Renal cortex interstitium (tissue), 15 donors: ENCODE measurements at places on chromosomes 1 and 21. TPM values are rescaled to one million over a fixed set of nuclear protein-coding genes. Genes with fewer than 3 reads are reported as not detected.

Gene SGIP1
- 10.8 TPM for polyA plus RNA-seq

DNA sequence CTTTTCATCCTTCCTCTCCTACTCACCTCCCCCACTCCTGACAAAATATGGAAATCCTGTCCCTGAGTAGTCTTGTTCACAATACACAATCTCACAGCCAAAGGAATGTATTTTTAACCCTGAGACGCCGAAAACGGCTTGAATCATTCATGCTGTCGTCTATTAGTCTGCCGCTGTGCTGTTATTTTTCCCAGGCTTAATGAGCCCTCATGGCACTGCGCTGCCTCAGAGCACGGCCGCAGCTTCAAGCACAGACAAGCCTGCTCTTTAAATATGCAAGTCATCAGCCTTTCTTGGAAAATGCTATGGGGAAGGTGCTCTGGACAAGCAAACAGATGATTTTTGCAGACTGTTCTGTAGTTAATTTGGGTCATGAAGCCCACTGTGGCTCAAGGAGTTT, 302.7 kb downstream of the DISC1 start:
- DNase-seq = no peak

GRCh38 chr1:207711285-207711684, 40.6 kb upstream of the CD46 start:
- DNase-seq = no peak

Gene MMEL1
- polyA plus RNA-seq = 2.9 TPM

Gene MEX3A
- 48.0 TPM for polyA plus RNA-seq

- peak; percentile 52 for DNase-seq
Observed at GRCh38 chr1:220818421-220819173, 31.9 kb downstream of the MTARC1 start.

DNA sequence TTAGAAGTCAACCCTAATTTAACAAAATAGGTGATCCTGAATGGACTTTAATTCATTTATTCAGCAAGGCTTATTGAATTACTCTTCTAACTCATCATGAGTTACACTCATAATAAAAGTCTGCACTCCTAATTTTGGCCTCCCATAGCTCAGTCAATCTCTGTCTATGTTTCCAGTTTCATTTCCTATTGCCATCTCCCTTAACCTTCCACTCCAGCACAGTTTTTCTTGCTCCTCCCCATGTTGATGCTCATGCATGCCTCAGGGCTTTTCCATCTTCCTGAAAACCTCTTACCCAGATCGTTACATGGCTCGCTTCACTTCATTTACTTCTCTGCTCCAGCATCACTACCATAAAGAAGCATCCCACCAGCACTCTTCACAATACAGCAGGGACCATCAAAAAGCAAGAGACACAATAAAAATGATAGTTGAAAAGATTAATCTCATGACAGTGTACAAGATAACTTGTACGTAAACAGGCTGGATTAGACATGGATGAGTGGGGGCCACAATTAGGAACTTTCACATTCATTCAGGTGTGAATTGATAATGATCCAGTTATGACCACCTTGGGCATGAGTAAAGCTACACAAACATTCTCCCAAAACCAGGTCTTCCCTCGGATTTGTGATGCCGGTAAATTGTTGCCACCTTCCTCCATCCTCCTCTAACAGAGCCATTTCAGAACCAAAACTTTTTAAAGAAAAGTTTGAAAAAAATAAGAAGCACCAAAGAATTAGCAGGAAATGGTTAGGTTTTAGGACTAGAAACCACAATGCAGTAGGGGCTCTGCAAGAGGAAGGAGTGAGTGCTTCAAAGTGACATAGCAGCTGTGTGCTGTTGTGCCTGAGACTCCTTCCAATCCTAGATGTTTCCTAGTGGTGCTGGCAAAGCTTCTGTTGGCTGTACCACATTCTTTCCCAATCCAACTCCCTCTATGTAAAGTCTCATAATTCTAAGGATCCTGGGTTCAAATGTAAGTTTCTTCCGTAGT, 89.8 kb downstream of the OLFML2B start:
- no peak for DNase-seq

Gene NR0B2
- polyA plus RNA-seq = 0.72 TPM

DNA sequence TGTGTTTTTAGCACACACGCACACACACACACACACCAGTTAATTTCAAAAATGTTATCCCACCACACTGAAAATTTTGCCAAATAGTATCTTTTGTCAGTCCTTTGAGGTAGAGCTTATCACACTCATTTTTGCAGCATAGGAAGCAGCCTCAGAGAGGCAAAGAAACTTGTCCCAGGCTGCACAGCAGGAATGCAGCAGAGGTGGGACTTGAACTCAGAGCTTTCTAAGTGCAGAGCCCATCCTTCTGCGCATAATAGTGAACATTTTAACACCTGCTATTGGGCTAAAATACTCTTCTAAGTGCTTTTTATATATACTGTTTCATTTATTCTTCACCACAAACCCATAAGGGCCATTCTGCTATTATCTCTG, 15.0 kb downstream of the FHAD1 start:
- no peak for DNase-seq

GRCh38 chr1:83997631-83998030, 1.3 kb downstream of the TTLL7 start:
- no peak for DNase-seq

Gene HSD3B1
- polyA plus RNA-seq = 0.50 TPM

Gene ITGB2
- polyA plus RNA-seq = 8.8 TPM

DNA sequence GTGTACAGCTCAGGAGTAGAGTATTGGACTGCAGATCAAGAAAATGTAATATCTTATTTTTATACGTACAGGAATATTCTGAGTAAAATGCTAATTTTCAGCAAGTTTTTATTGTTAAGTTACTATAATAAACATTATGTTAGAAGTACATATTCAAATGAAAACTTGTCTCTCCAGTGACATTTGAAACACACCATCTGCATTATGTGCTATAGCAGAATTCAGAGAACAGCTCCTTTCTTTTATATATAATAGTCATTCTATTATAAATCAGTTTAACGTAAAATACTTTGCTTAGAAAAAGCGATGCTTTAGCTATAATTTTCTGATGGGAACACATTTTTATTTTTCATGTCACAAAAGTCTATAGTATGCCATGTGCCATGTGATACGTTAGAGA, 249.0 kb downstream of the PTPRC start:
- no peak for DNase-seq

Gene CCDC17
- 1.8 TPM for polyA plus RNA-seq

DNA sequence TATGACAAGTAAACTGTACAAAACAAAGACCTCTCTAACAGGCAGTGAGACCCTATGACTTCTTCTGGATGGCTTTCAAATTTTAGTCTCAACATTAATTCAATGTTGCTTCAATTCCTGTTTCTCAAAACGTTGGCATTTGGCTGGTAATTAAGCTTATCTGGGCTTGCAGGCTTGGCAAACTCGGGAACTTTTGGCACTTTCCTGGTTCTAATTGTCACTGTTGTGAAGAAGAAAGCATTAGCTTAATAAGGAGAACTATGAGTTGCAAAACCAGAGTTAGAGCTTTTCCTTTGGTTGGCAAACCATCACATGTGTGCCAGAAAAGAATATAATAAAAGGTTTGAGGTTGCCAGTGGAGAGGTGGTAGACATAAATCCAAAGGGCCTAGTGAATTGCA, 698.3 kb downstream of the LRRIQ3 start:
- DNase-seq = no peak

Gene SLFNL1
- polyA plus RNA-seq = 0.23 TPM

GRCh38 chr21:22536509-22536908, 1538.3 kb downstream of the NCAM2 start:
- no peak for DNase-seq

DNA sequence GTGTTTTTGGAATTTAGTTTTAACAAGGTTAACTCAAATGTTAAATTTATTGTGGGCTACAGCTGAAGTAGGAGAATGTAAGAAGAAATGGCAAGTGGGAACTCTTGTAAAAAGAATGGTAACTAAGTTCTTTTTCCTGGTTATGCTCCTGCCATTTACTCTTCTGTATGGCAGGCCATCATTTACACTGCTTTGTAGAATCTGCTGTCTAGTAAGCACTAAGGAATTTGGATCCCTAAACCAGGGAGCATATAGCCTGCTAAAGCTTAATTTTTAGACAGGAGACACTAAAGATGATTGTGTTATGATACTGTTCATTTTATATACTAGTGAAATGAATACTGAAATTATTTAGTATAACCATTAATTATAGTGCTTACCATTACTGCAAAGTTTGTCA, 85.3 kb downstream of the CAMTA1 start:
- DNase-seq = no peak

Gene GJA4
- polyA plus RNA-seq = 12.5 TPM

GRCh38 chr1:235557495-235557894, 53.2 kb upstream of the B3GALNT2 start:
- no peak for DNase-seq

DNA sequence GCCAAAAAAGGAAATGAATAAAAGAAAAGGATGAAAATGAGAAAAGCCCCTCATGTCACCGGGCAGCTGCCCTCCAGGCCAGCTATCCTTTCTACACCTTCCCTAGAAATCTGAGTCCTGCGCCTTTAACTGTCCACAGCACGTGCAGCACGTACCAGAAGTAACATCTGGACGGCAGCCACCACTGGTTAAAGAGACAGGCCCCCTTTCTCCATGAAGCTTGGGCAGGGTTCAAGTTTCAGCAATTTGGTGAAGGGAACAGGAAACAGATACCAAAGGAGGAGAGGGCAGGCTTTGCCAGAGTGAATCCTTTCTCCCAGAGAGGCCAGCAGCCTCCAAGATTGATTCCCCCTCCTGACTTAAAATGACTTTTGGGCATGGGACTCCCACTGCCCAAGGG, 3.6 kb upstream of the KIAA2013 start:
- no peak for DNase-seq

DNA sequence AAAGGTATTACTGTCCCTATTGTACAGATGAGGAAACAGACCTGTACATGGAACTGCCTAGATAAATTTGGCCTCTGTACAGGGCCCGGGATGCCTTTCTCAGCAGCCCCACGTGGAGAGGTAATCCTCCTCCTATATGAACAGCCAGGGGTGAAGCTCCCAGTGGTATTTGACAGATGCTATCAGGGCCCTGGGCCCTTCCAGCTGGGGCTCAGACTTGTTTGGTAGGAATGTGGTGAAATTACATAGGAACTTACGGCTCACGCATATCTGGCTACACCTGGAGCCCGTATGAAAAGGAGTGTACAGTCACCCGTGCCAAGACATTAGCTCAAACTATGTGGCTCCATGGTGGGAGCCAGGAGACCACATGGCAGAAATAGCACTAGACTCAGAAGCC, 24.8 kb upstream of the TCEA3 start:
- no peak for DNase-seq

- DNase-seq = no peak
Observed at GRCh38 chr1:19384113-19384512, 72.0 kb downstream of the SLC66A1 start.

Gene RHOU
- polyA plus RNA-seq = 18.5 TPM

Gene SUCO
- 54.5 TPM for polyA plus RNA-seq

Gene TFAP2E
- polyA plus RNA-seq = 1.0 TPM

Gene KCNK2
- 3.2 TPM for polyA plus RNA-seq

GRCh38 chr1:6961289-6961688, 176.0 kb downstream of the CAMTA1 start:
- DNase-seq = no peak

DNA sequence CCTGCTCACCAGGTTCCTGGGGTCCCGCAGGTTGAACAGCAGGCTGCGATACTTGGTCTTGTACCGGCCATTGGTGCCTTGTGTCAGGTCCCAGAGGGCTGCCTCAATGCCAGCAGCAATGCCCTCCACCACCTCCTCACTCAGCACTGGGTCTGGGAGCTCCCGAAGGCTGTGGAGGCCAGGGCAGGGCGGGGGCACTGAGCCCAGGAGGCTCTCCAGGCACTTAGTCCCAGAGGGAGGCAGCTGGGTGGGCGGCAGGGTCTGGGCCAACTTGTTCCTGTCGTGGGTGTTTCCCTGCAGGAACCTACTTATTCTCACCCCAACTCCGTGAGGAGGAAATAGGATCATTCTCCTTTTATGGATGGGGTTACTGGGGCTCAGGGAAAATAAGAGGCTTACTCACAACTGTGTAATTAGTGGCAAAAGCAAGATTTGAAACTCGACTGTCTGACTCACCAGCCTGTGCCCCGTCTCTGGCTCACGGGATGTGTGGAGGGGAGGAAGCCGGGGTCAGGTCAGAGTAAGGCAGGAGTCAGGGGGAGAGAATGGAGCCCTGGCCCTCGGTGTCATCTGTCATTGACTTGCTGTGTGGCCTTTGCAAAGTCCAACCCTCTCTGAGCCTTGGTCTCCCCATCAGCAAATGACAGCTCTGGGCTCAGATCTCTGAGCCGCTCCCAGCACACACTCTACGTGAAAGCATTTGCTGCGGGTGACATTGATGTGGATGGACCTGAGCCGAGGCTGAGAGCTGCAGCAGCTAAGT, 17.2 kb downstream of the SPOCD1 start:
- DNase-seq = no peak

Gene KRTAP19-1
- polyA plus RNA-seq = not detected

- no peak for DNase-seq
Observed at GRCh38 chr1:17816511-17816910, 61.4 kb downstream of the ACTL8 start.

Gene HOOK1
- 81.9 TPM for polyA plus RNA-seq

- no peak for DNase-seq
Observed at GRCh38 chr1:29831500-29832117, 595.3 kb downstream of the PTPRU start.

- no peak for DNase-seq
Observed at GRCh38 chr1:240739139-240739538, 127.2 kb upstream of the GREM2 start.

- no peak for DNase-seq
Observed at GRCh38 chr1:31750858-31751510, 13.2 kb downstream of the ADGRB2 start.

DNA sequence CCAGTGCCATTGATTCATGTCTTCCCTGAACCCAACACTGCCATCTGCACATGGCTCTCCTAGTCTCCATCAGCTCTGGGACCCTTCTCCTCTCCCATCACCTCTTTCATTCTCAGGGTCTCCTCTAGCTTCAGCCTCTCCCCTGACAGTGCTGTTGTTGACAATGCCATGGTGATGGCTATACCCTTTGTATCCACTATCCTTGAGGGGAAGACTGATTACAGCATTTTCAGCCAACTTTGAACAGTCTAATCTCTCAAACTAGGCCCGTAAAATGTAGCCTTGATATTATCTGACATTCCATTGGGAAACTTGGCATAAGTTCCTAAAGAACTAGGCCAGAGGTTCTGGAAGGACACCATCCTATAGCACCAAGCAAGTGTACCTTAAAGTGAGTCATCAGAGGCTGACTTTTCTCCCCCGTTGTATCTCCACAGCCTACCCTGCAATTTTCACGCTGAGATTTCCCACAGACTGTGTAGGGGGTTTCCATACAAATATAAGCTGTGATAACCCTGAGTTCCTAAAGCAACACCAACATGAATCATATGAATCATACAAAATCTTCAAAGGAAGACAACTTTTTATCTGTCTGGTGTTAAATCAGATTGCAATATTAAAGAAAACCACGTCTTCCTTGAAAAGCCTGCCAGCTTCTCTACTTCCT, 5.8 kb downstream of the HAO2 start:
- no peak for DNase-seq

Gene RGS16
- polyA plus RNA-seq = 1.7 TPM

GRCh38 chr1:160377585-160378206, 10.8 kb downstream of the NHLH1 start:
- no peak for DNase-seq

Gene HAPLN2
- polyA plus RNA-seq = 0.47 TPM

- no peak for DNase-seq
Observed at GRCh38 chr1:169260478-169261151, 107.0 kb downstream of the NME7 start.

Gene SEMA6C
- 29.8 TPM for polyA plus RNA-seq

GRCh38 chr1:107572674-107573211, 392.2 kb downstream of the VAV3 start:
- DNase-seq = no peak

Gene PDE4B
- polyA plus RNA-seq = 6.2 TPM
